ENCODE measurements at places on chromosomes 13 and 19. TPM values are rescaled to one million over a fixed set of nuclear protein-coding genes. Genes with fewer than 3 reads are reported as not detected.

ZNF324 gene
- 5.8 TPM for polyA plus RNA-seq

CPT1C gene
- not detected for polyA plus RNA-seq

LENG8 gene
- 70.9 TPM for polyA plus RNA-seq

DNA sequence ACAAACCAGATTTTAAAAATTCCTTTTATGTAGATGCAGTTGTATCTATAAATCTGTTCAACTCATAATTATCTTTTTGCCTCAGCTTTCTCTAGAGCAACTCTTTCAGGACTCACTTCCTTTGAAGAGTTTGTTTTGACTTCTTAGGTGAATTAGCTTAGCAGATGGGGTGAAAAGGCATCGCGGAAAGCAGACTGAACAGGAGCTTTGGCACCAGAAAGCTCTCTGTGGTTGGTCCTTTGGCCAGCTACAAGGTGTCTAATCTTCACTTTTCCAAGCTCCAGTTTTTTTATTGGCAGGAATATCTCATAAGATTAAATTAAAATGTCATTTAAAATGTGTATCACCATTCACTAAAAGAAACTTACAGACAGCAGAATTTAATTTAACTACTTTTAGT, 60.6 kb upstream of the KLF12 start:
- DNase-seq: no peak

DNA sequence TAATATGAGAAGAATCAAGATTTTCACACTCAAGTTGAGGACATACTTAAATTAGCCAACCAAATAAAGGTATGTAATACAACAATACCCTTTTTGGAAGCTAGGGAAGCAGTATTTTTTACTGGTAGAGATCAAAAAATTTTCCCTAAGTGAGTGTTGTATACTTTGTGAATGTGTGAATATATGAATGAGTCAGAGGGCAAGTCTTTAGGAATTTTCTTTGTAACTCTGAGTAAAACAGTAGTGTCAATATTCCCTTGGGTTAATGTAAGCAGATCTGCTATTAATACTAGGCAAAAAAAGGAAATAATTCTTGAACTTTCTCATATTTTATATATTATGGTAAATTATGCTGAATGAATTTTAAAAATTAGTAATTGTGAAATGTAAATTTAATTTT, 1161.8 kb upstream of the MIR17HG start:
- no peak for DNase-seq

- DNase-seq: no peak
Observed at GRCh38 chr13:104650431-104650830, 1584.2 kb upstream of the SLC10A2 start.

- no peak for DNase-seq
Observed at GRCh38 chr13:39232401-39232980, 194.2 kb downstream of the NHLRC3 start.

- DNase-seq: no peak
Observed at GRCh38 chr13:37899753-37900152, 30.2 kb upstream of the TRPC4 start.

DNA sequence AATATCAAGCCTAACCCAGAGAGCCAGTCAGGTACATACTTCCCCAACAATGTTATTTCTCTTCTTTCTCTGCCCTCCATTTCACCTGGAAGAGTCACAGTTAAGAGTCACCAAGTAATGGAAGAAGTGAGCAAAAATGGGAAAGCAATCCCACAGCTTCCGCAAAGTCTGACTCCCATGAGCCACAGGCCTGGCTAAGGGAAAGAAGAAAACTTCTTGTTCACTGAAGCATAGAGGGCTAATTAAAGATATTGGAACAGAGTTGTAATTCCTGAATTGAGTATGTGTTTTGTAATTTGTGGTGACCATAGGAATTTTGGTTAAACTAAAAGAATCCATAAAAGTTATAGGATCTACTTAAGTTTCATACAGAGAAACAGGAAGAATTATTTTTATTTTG, 830.9 kb upstream of the PCDH20 start:
- no peak for DNase-seq

GRCh38 chr13:102878481-102878880, 32.6 kb downstream of the ERCC5 start:
- DNase-seq: no peak

GRCh38 chr13:66693656-66694055, 536.5 kb downstream of the PCDH9 start:
- no peak for DNase-seq

DNA sequence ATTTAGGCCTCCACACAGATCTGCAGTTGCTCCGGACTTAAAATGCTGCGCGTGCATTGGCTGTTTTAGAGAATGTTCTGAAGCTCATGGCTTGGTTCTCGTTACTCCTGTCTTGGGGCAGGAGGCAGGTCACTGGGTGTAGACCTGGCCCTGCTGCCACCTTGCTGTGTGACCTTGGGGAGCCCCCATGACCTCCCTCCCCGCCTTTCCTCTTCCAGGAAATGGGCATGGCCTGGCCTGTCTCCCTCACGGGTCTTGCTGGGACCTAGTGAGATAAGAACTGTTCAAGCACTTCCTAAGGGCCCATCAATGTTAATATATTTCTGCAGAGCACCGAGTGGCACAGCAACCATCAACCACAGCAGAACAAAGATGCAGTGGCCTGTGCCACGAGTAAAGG, 49.4 kb downstream of the KLF2 start:
- no peak for DNase-seq

DNA sequence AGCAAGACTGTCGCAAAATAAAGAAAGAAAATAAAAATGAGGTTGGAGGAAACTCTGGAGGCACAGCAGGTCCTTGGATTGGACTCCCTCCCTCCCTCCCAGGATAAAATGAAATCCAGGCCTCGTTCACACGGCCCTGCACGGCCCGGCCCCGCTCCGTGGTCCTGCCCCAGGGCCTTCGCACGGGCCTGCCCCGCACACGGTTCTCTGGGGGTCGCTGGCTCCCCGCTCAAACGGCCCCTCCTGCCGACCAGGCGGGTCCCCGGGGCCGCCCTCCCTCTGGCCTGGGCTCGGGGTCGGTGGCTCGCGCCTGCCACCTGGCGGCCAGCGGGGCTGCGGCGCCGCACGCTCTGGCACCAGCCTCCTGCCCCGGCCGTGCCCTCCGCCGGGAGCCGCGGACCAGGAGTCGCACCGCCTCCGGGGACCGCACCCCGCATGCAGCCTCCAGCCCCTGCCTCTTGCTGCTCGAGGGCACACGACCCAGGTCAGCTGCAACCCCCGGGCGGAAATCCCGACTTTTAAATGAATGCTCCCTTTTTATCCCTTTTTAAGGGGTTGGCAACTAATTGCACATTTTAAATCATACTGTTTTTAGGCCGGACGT, 1.5 kb upstream of the WDR18 start:
- peak; percentile 47 for DNase-seq
